ENCODE measurements at places on chromosomes 12 and 14.

- peak; percentile 67 for DNase-seq
Measured at GRCh38 chr12:31324116-31324844, 1.7 kb downstream of the SINHCAF start.

- no peak for DNase-seq
Measured at GRCh38 chr12:101299346-101299745, 19.4 kb downstream of the UTP20 start.

GRCh38 chr14:80291101-80291500 lies 79.8 kb upstream of the DIO2 start:
- DNase-seq, result no peak

GRCh38 chr12:18805516-18806248 lies 67.8 kb downstream of the CAPZA3 start:
- no peak for DNase-seq

DNA sequence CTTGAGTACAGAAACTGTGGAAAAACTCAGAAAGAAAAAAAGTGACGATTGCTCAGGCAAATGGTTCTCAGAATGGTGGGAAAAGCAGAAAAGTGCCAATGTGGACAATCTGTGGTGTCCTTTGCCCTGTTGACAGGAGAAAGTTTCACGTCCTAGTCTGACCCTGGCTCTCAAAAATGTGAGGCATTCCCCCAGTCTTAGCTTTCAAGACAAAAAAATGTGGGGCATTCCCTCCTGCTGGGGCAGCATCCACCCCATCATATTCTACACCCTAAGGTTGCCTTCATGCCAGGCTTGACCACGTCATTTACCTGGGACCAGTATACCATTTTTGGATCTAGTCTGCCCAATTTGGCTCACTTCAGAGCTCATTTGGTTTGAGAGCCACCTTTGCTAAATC lies 20.7 kb upstream of the ANAPC7 start:
- DNase-seq, result no peak

- DNase-seq, result no peak
Measured at GRCh38 chr12:121613462-121613861, 12.9 kb upstream of the ORAI1 start.

DNA sequence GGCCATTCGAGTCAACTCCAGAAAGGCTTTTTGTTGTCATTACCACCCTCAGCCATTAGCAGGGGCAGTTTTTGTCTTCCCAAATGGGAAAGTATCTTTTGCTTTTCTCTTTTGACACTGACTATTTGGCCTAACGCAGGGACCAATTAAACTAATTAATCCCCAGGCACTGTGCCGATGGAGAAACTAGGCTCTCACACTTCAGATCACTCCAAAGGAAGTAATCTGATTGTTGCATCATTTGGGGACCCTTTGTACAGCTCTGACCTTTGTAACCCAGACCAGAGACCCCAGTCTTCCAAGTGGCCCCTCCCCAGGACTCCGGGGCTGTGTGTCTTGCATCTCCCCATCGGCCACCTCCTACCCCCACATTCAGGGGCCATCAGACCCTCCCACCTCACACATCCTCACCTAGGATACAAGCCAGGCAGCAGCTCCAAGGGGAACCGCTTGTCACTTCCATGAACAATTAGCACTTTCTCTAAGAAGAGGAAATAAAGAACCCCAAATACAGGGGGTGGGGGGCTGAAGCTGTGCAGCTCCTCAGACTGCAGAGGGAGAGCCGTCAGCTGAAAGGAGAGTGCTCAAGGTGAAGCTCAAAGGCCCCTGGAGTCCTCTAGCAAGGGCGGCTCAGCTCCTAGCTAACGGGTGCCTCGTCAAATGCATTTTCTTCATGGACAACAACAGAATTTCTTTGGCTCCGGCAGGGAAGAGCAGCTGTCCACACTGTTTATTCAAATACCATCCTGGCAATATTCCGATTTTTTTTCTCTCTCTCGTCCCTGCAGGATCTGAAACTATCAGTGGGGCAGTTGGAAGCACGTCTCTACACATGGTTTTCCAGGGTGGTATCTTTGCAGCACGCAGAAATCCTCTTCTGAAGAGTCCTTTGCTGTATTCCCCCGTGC lies 64.3 kb upstream of the DIO3 start:
- DNase-seq, result no peak

DNA sequence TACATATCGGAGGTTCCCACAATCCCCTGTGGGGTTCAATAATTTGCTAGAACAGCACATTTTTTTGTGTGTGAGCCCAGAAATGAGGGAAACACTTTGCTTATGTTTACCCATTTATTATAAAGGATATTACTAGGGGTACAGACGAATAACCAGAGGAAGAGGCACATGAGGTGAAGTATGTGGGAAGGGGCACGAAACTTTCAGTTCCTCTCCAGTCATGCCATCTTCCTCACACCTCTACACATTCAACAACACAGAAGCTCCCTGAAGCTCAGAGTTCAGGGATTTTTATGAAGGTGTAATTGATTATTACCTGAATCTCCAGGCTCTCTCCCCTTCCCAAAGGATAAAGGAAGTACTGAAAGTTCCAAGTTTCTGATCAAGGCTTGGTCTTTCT lies 30.2 kb upstream of the DYRK2 start:
- no peak for DNase-seq

DNA sequence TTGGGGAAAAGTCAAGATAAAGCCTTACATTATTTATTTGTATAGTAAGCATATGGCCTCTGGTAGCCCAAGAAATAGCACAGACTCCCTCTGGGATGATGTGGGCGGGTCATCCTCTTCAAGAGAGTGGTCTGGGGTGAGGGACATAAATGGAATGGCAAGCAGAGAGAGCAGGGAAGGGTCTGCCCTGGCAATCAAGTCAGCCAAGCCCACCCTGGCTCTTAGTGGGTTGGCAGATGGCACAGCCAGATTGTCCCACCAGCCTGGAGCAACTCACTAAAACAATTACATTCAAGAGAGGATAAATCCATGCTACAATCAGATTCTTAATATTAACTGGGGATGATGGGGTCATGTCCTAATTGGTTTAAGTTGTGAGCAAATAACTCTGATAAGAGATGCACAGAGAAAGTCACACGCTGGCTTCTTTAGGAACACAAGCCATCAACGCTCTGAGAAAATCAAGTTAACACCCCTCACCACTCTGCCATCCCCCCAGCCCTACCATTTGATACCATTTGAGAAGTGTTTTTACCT lies 2.8 kb upstream of the PELI2 start:
- no peak for DNase-seq

DNA sequence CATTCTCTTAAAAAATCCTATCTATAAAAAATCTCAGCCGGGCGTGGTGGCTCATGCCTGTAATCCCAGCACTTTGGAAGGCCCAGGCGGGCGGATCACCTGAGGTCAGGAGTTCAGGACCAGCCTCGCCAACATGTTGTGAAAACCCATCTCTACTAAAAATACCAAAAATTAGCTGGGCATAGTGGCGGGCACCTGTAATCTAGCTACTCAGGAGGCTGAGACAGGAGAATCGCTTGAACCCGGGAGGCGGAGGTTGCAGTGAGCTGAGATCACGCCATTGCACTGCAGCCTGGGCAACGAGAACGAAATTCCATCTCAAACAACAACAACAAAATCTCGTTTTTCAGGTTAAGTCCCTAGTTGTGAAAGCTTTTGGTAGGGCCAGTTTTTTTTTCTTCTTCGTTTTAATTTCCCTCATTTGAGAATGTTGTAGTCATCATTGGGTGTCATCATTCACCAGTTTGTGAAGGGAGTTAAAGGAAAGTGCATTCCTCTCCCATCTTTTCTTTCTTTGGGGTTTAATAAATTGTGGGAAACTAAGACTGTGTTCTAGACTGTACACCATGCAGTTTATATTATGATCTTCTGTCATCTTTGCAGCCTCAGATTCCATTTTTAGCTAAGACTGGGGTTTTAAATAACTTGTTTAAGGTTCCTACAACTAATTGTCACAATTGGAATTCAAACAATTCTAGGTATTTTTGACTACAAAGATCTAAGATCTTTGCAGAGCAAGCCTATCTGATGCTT lies 23.9 kb downstream of the MDM2 start:
- no peak for DNase-seq

Data from T-helper 9 cell (primary cell).